ENCODE measurements at places on chromosomes 6 and 20.

GRCh38 chr6:22236626-22237414 is 60.0 kb downstream of the PRL start:
- no peak for DNase-seq

- DNase-seq = no peak
Measured at GRCh38 chr20:47382746-47383415, 26.4 kb upstream of the ZMYND8 start.

DNA sequence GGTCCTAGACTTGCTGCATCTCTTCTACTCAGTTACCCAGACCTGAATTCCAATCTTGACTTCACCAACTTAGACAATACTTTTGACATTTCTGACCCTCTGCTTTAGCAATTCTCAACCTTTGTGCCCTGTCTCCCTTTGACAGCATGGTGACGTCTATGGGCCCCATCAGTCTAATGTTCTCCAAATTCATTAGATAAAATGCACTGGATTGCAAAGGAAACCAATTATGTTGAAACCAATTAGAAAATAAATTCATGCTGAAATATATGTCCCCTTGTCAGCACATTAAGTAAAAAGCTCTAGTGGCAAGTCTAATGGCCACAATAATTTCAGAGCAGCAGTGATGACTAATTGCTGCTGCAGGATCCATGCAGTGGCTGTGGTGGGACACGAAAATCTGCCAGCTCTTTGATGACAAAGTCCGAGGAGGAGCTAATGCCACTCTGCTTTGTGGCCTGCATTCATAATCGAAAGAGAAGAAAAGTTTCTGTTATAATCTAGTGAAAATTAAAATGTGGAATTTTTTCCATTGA is 64.0 kb downstream of the BFSP1 start:
- DNase-seq = no peak

GRCh38 chr20:1555952-1556351 is 1.6 kb downstream of the SIRPD start:
- no peak for DNase-seq

GRCh38 chr6:91715171-91715805 is 1128.4 kb upstream of the MAP3K7 start:
- DNase-seq = no peak

DNA sequence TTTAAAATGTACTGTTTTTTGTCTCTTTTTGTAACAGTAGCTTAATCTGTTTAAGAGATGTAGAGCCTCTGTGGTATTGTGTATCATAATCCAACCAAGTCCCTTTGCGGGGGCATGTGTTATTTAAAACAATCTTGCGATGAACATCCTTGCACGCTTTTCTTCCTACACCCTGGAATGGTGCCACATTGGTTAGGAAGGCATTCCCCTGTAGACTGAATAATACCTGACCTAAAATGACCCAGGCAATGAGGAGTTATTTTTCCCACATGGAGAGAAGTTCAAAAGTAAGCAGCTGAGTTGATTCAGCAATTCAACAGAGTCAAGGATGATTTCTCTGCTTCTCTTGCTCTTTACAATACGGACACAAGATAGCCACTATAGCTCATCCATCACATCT is 142.0 kb upstream of the PMEPA1 start:
- no peak for DNase-seq

DNA sequence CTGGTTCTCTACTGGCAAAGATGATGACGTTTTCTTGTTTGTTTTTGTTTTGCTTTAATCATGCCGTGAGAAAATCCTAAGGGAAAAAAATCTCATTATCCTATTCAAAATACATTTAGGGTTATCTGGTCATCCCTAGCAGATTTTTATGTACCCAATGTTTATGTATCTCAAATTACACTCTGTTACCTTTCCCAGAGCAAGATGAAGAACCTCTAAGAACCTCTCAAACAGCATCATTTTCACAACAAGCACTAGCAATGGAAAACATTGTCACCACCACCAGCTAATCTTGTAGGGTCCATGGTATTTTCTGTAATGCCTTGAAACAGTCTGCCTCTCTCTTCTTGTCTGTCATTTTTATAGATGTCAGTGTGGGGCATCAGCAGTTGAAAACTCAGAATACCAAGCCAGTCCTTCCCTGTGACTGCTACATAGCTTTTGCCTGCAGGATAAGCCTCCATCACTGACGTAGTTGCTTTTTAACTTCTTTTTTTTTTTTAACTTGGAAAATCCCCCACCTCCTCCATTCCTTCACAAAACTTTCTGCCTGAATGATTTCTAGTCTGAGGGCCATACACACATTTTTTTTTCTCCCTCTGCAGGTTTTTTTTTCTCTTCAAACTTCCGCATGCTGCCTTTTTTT is 2.4 kb upstream of the SNAP25 start:
- DNase-seq = no peak

DNA sequence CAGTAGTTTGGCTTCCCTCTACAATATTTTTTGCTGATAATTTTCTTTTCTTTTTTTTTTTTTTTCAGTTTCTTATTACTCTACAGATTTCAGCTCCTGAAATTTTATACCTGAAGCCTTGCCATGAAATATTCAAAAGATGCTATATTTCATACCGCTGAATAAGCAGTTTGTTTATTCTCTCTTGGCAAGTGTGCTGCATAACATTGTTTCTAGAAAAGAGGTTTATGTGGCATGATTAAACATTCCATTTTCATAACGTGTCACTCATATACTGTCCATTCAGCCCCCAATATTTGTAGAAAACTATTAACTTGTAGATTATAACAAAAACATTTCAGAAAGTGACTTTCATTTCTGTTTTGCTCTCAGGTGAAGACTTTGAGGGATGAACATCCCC is 174.4 kb upstream of the NOX3 start:
- no peak for DNase-seq

DNA sequence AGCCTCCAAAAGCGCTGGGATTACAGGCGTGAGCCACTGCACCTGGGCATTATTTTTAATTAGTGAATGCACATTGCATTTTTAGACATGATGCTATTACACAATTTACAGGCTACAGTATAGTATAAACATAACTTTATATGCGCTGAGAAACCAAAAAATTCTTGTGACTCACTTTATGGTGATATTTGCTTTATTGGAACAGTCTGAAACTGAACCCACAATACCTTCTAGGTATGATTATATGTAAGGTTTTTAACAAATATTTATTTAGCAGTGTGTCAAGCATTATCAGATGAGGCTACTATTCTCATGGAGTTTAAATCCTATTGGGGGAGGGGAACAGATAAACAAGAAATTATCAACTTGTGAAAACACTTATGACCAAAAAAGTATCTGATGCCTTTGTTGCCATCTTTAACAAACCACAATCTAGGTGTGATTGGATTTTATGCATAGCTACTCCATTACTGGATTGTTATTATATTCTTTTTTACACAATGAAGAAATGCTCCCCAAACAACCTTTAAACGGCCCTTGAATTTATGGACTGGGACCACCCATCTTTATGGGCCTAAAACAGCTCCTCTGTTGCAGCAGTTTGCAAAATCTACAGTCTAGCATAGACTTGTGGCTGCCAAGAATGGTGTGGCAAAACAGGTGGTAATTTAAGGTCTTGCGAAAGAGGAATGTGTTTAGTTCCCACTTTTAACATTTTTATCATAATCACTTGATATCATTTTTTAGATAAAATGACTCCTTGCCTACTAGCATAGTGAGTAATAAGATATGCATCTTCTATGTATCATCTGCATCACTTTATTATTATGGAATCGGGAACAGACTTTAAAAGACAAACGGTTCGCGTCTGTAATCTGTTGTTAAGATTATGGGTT is 159.2 kb upstream of the C6orf118 start:
- no peak for DNase-seq

- no peak for DNase-seq
Measured at GRCh38 chr6:142374091-142374770, 72.4 kb downstream of the ADGRG6 start.

DNA sequence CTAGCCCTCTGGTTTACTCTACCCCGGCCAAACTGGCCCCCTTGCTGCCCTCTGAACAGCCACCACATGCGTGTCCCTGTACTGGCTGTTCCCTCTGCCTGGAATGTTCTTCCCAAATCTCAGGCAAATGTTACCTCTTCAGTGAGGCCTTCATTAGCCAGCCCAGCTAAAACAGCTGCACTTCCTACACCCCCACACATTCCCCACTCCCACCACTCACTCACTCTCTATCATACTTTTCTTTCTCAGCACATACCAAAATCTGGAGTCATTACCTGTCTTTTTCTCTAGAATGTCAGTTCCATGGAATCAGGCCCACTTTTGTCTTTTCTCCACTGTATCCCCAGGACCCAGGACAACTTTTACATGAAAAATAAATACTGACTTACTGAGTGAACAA is 401.2 kb upstream of the SULF2 start:
- DNase-seq = no peak

DNA sequence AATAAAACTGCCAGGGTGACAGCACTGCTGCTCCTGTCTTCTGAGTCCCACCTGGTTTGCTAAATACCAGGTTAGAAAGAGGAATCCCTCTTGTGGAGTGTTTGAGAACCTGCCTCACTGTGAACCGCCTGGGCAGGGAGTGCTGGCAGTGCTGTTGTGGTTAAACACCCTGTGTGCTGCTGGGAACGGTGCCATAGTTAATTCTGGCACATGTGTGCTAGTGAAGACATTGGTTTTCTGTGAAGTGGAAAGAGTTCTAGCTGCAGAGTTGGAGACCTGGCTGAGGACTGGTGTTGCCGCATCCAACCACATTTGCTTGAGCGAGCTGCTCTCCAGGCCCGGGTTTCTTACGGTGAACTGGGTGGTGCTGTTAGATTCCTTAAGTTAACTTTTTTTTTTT is 72.7 kb downstream of the IGF2R start:
- no peak for DNase-seq

DNA sequence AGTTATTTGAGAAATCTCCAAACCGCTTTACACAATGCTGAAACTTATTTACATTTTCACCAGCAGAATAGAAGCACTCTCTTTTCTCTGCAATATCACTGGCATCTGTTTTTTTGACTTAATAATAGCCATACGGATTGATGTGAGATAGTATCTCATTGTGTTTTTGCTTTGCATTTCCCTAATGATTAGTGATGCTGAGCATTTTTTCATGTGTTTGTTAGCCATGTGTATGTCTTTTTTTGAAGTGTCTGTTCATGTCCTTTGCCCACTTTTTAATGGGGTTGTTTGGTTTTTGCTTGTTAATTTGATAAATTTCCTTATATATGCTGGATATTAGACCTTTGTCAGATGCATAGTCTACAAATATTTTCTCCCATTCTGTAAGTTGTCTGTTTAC is 73.6 kb downstream of the FBXO5 start:
- DNase-seq = no peak

DNA sequence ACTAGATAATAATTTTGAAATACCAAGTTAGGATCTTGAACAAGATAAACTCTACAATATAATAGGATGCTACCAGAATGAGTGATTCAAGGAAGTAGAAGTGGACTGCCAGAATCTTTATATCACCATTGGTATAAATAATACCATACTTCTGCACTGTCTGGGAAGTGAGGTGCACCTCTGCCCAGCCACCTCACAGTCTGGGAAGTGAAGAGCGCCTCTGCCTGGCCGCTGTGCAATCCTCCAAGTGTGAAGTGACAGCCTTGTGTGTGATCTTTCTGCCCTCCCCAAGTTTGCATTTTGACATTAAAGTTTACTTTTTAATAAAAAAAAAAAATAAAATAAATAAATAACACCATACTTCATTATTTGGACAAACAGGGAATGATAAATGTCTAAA is 18.8 kb downstream of the LATS1 start:
- DNase-seq = no peak

GRCh38 chr6:39884696-39885095 is 49.6 kb downstream of the MOCS1 start:
- DNase-seq = no peak

Measured in stimulated activated CD8-positive, alpha-beta memory T cell treated with anti-CD3 and anti-CD28 coated beads, Interleukin-15, amount 100 ng/mL, for 4 hours (primary cell).